ENCODE measurements at places on chromosomes 4 and X.

GRCh38 chr4:3638080-3638795 lies 106.0 kb upstream of the LRPAP1 start:
- DNase-seq: no peak

GRCh38 chr4:118842055-118842454 lies 6.1 kb upstream of the SEC24D start:
- no peak for DNase-seq

DNA sequence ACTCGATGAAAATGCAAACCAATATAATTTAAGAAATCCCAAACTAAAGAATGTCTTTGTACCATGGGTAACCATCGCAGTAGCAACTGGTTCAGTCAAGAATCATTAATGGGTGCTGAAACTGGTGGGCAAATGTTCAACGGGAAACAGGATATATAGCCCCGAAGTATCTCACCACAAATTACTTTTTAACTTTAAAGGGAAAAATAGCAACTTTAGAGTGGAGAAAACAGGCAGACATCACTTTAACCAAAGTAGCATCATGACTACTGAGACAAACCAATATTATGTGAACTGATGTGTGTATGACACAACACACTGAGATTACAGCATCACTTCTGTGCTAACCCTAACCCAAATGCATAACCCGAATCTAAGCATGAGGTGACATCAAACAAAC lies 33.8 kb upstream of the SLAIN2 start:
- no peak for DNase-seq

GRCh38 chrX:10296576-10296975 lies 139.8 kb downstream of the CLCN4 start:
- DNase-seq: no peak

DNA sequence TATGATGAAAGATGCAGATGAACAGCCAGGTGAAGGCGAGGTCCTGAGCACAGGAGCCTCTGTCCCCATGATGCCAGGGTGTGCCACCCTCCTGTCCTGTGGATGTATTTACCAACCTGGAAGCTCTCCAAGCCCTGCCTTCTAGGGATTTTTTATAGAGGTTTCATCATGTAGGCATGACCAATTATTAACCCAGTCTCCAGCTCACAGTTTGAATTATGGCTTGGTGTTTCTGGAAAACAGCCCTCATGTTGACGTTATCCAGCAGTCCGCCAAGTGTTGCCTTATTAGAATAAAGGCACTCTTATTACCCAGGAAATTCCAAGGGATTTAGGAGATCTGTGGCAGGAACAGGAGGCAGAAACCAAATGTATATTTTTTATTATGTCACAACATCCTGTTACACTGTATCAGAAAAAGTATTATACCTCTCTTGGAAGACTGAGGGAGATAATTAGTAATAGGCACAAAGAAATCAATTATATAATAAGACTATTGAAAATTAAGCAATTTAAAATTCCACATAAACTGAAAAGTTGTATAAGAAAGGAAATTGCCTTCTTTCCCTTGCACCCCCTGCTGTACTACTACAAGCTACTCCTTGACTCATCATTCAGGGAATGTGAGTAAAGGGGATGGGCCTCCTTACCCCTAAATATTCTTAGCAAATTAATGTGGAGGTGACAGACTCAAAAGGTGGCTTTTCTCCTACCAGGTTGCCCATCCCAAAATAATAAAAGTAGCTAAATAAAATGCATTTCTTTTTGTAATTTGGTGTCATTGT lies 129.6 kb downstream of the ZNF330 start:
- DNase-seq: no peak
